Spinal cord (tissue), 10 donors: ENCODE measurements at places on chromosomes 5 and 9. TPM values are rescaled to one million over a fixed set of nuclear protein-coding genes. Genes with fewer than 3 reads are reported as not detected.

Gene EPB41L4A
- 23.4 TPM for polyA plus RNA-seq

Gene SPARC
- 2,283 TPM for polyA plus RNA-seq

DNA sequence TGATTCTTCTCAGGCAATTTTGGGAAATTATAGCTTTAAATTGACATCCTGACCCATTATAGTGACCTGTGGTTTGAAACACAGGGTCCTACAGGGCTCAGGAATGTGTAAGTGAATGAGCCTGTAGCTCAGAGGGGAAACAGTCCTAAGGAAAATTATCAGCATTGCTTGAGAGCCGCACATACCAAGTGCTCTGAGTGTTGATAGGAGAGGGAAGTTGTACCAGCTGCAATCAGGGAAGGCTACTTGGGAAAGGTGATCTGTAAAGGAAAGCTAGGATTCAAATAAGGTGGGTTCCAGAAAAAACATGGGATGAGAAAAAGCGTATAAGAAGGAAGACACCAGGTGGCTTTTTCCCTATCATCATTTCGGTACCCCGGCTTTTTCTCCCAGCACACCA lies 4.4 kb upstream of the SLC25A51 start:
- DNase-seq = no peak

DNA sequence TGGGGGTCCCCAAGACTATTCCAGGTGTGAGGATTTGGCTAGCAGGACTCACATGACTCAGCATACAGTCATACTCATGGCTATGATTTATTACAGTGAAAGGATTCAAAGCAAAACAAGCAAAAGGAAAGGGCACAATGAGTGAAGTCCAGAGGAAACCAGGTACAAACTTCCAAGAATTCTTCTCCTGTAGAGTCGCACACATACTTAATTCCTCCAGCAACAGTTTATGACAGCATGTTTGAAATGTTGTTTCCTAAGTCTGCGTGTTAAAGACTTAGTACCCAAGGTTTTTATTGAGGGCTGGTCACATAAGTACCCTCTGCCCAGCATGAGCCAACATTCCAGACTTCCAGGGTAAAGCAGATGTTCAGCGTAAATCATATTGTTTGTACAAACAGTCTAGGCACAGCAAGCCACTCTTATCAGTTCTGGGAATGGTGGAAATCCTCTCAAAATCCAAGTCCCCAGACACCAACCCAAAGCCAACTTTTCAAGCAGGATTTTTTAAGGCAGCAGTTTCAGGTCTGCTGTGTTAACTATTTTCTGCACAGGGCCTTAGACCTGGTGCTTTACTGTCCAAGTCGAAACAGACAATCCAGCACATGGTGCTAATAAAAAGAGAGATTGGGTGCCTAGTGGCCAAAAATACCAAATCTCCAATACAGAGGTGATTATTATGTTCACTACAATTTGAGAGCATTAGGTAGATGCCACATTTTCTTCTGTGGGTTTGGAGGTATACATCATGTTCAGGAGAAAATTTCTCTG lies 18.6 kb upstream of the RICTOR start:
- no peak for DNase-seq

DNA sequence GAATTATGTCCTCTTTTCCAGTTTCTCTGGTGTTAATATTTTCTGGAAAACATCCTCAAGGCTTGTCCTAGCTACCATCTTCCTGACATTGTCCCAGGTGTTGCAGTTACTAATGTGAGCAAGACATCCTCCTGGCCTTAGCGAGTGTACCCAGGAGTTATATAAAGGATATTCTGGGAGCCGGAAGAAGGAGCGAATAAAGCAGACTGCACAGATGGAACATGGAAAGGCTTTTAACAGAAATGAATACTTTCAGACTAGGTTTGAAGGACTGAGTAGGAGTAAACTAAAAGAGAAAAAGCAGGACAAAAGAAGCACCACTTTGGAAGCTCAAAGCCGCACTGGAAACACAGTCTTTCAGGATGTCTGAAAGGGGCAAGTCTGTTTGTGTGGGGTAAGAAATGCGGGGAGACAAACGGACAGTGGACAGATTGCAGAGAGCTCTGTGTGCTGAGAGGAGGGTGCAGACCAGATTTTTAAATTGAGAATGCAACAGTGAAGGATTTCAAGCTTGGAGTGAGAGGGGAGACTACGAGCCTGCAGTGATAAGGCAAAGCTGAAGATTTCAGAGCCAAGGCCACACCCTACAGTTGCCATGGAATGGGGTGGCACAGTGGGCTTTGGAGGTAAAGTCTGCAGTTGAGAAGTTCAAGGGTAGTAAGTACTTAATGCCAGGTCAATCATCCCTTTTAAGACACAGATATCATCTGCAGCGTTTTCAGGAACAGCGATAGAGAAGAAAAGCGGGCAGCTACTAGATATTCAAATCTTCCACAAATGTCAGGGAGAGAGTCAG lies 94.1 kb upstream of the TAF11L2 start:
- DNase-seq = no peak

DNA sequence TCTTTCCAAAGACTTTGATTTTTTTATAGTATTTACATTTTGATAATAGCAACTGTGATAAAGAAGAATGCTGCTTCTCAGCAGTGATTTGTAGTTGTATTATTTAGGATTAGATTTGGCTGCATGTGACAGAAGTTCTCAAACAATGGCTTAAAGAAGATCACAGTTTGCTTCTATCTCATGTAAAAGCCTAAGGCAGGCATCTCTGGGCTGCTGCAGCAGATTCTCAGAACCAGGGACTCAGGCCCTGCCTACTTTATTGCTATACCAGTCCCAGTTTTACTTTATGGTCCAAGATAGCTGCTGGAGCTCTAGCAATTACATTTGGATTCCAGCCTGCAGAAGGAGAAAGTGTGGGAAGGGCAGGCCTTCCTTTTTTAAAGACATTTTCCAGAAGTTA lies 8.8 kb upstream of the SNX2 start:
- DNase-seq = no peak

GRCh38 chr5:54087436-54087835 lies 222.9 kb downstream of the ARL15 start:
- no peak for DNase-seq

GRCh38 chr5:35103637-35104299 lies 56.0 kb upstream of the AGXT2 start:
- no peak for DNase-seq
